SJSA1 (cell line): ENCODE measurements at places on chromosomes 4 and X. TPM values are rescaled to one million over a fixed set of nuclear protein-coding genes. Genes with fewer than 3 reads are reported as not detected.

DNA sequence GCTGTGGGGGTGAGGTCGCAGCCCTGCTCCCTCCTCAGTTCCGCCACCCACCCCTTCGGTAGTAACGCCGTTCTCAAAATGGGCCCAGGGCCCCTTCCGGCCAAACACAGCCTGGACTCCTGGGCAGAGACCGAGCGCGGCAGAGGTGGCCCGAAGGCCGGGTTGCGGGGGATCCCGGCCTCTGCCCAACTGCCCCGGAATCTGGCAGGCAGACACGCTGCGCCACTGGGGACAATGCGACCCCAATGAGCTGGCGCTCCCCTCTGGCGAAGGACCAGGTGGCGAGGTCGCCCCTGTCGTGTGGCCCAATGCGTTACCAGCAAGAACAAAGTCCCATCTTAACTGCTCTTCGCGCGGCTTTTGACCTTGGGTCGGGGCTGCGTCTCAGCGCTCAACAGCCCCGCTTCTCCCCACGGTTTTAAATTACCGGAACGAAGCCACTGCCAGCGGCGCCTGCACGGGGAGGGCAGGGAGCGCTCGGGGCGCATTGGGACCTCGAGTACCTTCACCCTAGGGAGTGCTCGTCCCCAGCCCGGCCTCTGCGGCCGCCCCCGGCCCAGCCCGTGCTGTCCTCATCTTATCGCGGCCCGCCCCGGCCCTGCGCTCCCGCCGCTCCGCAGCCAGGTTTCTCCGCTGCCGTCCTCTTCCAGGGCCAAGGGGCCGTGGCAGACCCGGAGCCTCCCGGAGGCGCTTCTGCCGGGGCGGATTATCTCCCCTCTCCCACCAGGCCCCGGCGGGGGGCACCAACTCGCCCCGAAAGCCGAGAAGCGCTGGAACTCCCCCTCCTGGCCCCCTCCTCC, 22.2 kb upstream of the HMX1 start:
- DNase-seq = no peak

- no peak for DNase-seq
Observed at GRCh38 chr4:45578874-45579273, 545.0 kb downstream of the GABRG1 start.

DNA sequence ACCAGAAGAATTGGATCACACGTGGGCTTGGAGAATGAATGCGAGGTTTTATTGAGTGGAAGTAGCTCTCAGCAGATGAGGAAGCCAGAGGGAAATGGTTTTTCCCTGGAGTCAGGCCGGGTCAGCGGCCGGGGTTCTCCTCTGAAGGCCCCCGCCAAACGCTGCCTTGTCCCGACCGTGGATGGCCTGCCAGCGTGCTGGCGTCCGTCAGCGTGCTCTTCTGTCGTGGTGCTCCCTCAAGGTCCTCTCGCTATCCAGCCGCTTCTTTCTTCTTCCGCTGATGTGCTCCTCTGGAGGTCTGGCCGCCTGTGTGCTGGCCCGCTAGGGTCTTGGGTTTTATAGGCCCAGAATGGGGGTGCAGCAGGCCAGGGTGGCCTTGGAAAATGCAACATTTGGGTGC, 632.2 kb downstream of the TRAM1L1 start:
- DNase-seq = no peak

DNA sequence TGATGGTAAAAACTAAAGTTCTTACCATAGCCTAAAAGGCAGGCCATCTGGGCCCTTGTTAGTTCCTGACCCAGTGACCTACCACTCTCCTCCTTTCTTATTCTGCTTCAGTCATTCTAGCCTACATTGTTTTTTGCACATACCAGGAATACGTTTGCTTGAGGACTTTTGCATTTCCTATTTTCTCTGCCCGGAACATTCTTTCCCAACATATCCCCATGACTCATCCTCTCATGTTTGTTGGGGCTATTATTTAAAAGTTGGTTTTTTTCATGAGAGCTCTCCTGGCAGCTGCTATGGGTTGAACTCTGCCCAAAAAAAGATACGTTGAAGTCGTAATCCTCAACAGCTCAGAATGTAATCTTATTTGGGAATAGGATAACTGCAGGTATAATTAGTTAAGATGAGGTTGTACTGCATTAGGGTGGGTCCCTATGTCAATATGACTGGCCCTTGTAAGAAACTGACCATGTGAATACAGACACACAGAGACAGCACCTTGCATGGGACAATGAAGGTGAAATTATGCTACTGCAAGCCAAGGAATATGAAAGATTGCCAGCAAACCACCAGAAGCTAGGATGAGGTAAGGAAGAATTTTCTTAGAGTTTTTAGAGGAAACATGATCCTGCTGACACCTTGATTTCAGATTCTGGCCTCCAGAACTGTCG, 138.3 kb upstream of the PDHA2 start:
- DNase-seq = no peak

MAGEA12 gene
- not detected in 2 replicates for total RNA-seq

DNA sequence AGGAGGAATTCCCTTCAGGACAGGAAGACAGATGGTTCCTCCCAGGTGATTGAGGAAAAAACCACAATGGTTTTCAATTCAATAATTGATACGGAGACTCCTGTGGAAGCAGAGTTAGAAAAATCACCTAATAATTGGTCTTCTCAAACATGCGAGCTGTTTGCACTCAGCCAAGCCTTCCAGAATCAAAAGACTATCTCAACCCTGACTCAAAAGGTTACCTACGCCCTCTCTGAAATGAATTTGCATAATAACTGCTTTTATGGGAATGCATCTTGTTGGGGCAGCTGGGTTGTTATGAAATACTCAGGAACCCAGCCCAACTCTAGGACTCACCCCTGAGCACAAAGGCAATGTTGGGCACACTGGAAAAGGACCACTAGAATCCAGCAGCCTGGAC, 66.9 kb upstream of the ARSJ start:
- DNase-seq = no peak

GRCh38 chr4:160795216-160795615, 1368.6 kb downstream of the FSTL5 start:
- no peak for DNase-seq

GRCh38 chr4:176359590-176359989, 39.8 kb downstream of the SPCS3 start:
- DNase-seq = no peak

GRCh38 chr4:48290146-48290772, 20.6 kb upstream of the TEC start:
- no peak for DNase-seq

- DNase-seq = no peak
Observed at GRCh38 chrX:130658310-130658709, 244.7 kb downstream of the ENOX2 start.

GRCh38 chr4:55355555-55355954, 9.5 kb downstream of the SRD5A3 start:
- no peak for DNase-seq

DNA sequence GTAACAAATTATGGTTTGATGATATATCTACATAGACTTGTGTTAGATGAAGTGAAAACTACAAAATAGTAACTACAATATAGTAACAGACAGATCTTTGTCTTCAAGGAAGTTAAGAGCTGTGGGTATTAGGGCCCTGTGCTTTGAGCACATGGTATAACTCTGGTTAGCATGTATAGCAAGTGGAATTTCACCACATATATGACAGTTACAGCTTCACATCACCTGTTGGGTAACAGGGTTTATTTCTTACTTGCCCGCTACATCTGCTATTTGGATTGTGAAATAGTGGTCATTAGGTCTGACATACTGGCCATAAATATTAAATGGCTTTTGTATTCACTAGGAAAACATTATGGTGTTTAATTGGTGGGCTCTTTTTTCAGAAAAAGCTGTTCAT, 20.2 kb downstream of the OFD1 start:
- no peak for DNase-seq

DNA sequence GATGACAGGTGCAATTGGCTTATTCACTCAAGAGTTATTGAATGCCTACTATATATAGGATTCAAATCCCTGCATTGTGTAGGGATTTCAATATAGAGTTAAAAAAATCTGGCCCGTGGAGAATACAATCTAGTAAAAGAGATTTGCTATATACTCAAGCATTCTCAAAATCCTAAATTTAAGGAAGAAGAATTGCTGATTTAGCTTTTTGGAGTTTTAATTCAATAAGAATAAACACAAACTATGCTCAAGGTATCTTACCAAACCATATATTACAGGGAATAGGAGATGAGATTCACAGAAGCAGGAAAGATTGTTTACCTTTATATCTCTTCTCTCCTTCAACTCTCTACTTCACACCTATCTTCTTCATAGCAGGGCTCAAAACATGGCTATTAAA, 476.8 kb downstream of the PACRGL start:
- no peak for DNase-seq

GRCh38 chr4:89023140-89023539, 33.8 kb downstream of the FAM13A start:
- no peak for DNase-seq

GRCh38 chr4:122090989-122091388, 61.1 kb upstream of the BLTP1 start:
- no peak for DNase-seq
